ENCODE measurements at places on chromosomes 3 and 15.

GRCh38 chr3:100893590-100893989, 99.6 kb downstream of the ABI3BP start:
- DNase-seq: peak; percentile 55

- DNase-seq: no peak
Observed at GRCh38 chr3:17059989-17060550, 175.3 kb downstream of the PLCL2 start.

- no peak for DNase-seq
Observed at GRCh38 chr3:3798631-3799113, 559 bp upstream of the LRRN1 start.

GRCh38 chr15:60184579-60184978, 180.5 kb downstream of the FOXB1 start:
- peak; percentile 38 for DNase-seq

DNA sequence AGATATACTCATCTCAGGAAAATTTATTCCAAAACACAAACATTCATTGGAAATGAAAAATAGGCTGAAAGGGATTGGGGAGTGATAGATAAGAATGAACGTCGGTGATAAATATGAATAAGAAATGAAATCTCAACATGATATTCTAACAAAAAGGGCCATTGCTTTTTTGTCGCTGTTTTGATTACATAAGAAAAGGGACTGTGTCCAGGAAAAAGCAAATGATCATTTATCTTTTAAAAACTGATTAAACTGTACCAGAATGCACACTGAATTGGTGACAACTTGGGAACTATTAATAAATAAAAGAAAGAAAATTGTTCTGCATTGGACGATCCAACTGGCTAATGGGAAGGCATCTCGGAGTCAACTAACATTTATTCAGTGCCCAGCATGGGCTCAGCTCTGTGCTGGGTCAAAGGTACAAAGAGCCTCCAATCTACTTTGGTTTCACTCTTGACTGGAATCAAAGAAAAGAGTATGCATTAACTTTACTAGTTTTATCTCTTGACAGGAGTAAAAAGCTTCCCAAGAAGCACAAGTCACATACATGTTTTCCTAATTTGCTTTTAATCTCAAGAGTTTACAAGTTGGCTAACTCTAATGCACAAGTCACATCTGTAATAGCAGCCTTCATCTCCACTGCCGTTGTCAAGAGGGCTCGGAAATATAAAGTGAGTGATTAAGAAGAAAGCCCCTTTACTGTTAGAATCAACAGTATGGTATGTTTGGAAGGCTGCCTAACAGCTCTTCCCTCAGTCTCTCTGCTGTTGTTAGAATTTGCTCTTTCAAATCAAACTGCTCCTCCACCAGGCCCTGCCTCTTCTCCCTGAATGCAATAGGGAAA, 280.0 kb downstream of the IGSF11 start:
- DNase-seq: no peak

DNA sequence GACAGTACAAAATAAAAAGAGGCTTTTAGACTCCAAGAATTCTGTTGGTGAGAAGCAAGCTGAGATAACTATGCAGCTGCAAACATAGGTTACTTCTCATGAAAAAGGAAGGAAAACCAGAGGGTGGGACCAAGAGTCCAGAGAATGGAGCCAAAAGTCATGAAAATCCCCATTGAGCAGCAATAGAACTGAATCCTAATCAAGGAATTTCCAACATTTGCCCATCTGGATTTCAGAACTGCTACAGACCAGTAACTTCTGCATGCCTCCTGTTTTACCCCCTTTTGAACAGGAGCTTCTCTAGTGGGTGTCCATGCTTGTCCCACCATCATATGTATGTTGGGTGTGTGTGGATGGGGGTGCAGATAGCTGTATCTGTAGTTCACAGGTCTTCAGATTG, 33.6 kb upstream of the BNC1 start:
- no peak for DNase-seq

DNA sequence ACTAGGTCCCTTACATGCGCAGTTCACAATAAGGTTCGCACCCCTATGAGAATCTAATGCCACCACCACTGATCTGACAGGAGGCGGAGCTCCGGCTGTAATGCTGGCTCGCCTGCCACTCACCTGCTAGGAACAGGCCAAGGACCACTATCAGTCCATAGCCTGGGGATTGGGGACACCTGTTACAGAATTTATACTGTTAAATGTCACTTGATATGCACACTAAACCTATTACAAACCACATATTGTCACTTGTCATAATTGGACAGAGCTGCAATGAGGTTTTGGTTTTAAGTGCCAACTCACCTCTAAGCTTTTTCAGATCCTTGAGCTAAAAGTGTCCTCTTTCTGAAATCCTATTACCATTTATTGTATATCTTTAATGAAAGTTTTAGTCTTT, 507.9 kb upstream of the TPRG1 start:
- no peak for DNase-seq

DNA sequence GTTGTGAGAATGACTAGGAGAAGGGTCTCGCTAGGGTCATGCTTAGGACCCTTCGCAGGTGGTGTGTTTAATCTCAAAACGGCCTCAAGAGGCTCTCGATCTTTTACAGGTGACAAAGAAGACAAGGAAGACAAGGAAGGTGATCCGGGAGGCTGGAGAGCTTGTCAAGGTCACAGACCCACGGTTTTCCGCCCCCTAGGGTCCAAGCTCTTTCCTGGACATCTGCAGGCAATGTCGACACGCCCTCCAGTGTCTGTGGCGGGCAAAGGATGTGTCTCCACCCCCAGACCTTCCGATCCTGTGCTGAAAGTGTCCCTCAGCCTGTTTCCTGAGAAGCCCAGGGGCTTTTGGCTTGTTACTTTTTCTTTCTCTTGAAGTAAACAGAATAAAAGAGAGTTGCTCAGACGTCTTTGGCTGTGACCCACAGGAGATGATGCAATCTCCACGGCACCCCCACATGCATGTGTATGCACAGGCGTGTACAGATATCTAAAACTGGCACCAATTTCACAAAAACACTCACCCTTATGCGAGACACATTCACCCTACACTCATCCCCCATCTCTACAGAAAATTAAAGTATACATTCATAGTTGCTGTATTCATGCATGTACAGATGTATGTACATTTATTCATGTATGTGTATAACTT, 108.8 kb downstream of the KLF13 start:
- DNase-seq: peak; percentile 76

DNA sequence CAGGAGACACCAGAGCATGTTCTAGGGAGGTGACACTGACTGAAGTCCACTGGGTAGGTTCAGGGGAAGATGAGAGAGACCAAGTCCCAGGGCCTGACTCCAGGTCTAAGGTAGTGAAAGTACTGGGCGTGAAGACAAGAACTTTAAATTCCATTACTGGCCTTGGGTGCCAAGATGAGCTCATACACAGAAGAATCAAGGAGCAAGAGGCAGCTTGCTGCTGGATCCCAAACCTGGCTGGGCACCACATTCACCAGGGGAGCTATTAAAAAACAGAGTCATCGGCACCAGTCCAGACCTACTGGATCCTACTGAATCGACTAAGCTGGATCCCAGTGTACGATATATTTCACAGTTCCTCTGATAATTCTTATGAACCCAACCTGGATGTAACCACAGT, 42.1 kb upstream of the ATG7 start:
- no peak for DNase-seq

- DNase-seq: no peak
Observed at GRCh38 chr3:141371882-141372281, 3.6 kb downstream of the ZBTB38 start.

DNA sequence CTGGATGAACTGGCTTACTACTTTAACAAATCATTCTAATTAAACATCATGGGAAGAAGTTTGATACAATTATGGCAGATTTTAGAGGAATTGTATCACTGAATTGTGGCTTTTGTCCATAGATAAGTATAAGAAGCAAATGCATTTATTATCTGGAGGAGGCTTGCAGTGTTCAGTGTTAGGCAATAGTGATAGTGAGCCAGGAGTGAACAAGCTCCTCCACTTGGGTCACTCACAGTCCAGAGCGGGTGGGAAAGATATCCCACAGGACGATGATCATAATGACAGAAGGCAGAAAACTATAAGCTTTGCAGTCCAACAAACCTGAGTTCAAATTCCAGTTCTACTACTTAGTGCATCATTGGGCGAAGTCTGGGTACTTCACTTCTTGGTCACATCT, 64.0 kb upstream of the VILL start:
- no peak for DNase-seq

DNA sequence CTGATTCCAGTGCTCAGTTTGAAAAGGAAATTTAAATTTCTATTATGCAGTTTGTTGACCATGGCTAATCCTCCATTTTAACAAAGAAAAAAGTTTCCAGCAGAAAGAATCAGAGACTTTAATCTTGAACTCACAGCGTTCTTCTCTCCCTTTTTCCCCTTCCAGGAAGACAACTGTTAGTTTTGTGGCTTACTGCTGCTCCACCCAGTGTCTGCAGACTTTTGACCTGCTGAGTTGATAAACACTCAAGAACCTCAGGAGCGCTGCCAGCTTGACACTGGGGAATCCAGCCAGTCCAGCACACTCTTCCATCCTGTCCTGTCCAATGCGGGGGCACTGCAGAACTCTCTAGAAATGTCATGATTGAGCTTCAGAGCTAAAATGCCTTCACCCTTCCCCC, 134.6 kb downstream of the LRRC28 start:
- peak; percentile 28 for DNase-seq

GRCh38 chr3:183991403-183991802, 26.3 kb downstream of the ABCC5 start:
- no peak for DNase-seq

DNA sequence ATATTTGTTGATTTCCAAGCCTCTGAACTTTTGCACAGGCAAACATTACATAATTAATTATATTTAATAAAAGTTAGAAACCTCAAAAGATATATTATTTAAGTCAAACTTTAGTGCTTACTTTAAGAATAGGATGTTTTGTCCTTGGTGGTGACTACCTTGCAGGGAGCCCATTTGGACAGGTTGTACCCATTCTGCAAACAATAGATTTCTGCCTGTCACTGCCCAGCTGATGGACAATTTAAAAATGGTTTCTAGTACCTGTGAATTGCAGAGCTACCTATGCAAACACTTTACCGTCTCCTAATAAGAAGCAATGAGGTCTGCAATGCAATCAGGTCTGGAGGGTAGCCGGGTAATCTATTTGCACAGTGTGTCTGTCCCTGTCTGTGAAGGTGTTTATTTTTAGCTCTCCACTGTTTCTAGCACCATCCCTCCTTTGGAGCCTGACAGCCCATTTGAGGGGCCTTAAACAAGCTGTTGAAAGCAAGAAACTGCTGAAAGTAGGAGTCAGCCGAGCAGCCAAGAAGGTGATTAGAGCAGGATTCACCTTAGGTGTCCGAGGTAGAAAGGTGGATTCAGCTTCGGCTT, 556.2 kb upstream of the CFAP20DC start:
- DNase-seq: no peak

DNA sequence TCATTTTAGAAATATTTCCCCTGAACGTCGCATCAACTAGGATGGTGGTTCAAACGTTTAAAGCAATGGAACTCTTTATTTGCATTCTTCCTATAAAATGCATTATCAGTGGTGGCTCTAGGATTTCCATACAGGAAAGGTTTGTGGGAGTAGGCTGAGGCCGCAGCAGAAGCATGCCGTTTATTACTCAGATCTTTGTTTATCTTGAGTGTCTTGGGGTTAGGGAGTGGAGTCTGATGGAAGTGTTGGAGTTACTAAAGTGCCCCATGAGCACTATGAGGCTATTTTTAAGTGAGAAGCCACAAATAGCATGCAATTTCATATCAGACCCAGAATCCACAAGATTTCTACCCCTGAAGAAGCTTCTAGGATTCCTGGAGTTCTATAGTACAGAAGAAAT, 26.2 kb downstream of the ATOSA start:
- peak; percentile 68 for DNase-seq

- no peak for DNase-seq
Observed at GRCh38 chr3:45571969-45572368, 22.6 kb upstream of the LIMD1 start.

DNA sequence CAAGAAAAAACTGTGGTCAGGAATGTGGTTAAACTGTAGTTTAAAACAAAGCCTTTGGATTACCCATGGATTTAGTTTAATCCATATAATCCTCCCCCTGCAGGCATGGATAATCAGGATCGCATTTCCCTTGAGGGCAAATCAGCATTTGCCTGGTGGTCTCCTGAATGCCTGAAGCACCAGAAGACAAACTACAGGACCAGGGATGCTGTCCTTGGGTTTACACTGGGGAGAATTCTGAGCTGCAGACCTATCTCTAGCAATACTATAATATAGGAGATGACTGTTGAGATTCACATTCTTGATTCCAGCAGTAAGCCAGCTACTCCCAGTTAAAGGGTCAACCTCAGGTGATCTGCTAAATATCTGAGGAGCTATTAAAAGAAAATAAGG, 10.6 kb downstream of the PIK3CB start:
- peak; percentile 26 for DNase-seq

- DNase-seq: no peak
Observed at GRCh38 chr15:25989327-25989726, 126.2 kb upstream of the ATP10A start.

- no peak for DNase-seq
Observed at GRCh38 chr15:40807888-40808461, 702 bp upstream of the DNAJC17 start.

DNA sequence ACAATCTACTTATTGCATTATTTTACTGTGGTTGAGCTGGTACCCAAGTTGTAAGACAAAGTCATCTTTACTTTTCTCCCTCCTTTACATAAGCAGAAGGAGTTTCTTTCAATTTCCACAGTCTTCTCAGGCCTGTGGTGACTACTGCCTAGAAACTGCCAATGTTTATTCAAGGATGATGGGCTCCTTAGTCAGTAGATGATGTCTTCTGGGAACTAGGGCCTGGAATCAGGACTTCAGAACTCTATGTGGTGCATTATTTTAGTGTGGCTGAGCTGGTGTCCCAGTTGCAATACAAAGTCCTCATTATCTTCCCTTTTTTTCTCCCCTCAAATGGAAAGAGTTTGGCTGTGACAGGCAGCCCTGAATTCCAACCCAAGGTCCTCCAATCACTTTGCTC, 1762.5 kb downstream of the SI start:
- DNase-seq: no peak

- peak; percentile 83 for DNase-seq
Observed at GRCh38 chr15:47717036-47717612, at the start of gene SEMA6D. SEMA6D (plus strand) TSS chr15:47717505; CDS start chr15:47759799, 42,294 bp downstream.

DNA sequence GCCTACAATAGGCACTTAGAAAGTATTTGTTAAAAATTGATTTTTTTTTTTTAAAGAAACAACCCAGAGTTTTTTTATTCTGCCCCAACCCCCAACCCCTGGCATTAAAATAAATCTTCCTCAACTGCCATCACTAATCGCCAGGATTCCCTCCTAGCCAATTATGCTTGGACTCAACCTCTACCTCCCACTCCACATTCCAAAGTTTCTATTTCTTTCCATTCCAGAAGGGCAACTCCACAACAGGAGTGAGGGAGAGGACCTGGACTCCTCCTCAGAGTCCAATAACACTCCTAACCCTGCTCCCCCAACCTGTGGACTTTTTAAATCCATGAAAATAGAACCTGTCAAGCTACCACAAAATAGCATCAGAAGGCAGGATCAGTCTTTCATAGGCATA, 99.4 kb downstream of the ADAMTS9 start:
- DNase-seq: no peak

- peak; percentile 45 for DNase-seq
Observed at GRCh38 chr15:43463507-43463906, 29.4 kb downstream of the TP53BP1 start.

GRCh38 chr3:34024447-34025240, 226.2 kb downstream of the PDCD6IP start:
- DNase-seq: no peak

GRCh38 chr15:47523681-47524475, 193.4 kb upstream of the SEMA6D start:
- DNase-seq: peak; percentile 51
